ENCODE measurements at places on chromosomes 16 and 17.

DNA sequence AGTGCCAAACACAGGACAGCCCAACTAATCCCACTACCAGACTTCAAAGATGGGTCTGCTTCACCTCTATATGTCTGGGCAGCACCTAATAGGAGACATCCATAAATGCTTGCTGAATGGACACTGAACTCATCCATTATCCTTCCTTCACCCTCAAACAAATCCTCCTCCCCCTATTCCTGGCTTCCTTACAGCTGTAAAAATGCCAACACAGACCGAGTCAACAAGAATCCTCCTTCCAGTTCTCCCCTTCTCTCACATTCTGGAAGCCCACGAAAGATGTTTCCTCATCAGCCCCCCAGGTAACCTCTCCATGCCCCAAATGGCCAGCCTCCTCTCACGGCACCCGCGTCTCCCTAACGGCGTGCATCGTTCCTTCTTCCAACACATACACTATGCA, 12.3 kb downstream of the PELP1 start:
- no peak for DNase-seq

- no peak for DNase-seq
Measured at GRCh38 chr17:37820995-37821713, 76.3 kb upstream of the HNF1B start.

DNA sequence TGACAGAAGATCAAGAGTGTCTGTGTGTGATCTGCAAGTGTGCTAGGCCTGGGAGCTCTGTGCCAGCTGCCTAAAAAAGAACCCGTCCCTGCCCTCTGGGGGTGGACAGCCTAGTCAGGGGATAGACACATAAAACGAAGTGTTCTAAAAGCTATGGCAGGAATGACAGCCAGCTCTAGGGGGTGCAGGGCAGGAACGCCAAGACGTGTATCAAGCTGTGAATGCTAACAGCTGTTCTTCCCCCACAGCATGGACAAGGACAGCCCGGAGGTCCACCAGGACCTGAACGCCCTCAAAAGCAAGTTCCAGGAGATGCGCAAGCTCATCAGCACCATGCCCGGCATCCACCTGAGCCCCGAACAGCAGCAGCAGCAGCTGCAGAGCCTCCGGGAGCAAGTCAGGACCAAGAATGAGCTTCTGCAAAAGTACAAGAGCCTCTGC, 5.1 kb downstream of the RASD1 start:
- DNase-seq = no peak

GRCh38 chr17:50841277-50841948, 6.0 kb downstream of the WFIKKN2 start:
- no peak for DNase-seq

- DNase-seq = no peak
Measured at GRCh38 chr16:71917900-71918299, 22.6 kb downstream of the IST1 start.

- DNase-seq = peak; percentile 83
Measured at GRCh38 chr17:17859909-17860765, 23.4 kb upstream of the SREBF1 start.

- DNase-seq = no peak
Measured at GRCh38 chr16:84351630-84352029, 16.7 kb upstream of the ATP2C2 start.

DNA sequence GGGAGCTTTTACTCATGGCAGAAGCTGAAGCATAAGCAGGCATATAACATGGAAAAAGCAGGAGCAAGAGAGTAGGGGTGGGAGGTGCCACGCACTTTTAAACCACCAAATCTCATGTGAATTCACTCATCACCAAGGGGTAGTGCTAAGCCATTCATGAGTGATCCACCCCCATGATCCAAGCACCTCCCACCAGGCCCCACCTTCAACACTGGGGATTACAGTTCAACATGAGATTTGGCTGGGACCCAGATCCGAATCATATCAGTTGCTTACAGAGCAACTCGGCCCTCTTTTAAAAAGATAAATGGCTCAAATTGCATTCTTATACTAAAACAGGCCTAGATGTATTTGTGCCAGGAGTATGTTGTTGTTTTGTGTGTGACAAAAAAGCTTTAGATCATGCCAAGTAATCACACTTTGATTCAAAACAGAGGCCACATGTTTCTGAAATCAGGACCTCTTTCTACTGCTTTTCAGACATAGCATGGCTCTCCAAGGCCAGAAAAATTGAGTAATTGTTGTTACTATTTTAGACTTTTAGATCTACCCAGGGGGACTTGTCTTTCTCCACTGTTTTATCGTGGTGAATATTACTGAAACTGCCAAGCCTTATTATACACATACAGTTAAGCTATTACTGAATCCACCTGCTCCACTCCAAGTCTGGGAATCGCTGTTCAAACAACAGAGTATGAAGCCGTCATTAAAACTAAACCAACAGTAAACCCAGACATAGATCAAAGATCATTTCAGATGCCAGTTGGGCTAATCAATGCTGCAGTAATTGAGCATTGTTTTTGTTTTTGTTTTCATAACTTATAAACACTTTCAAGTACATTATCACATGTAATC, 163.3 kb downstream of the KCNJ2 start:
- DNase-seq = no peak

DNA sequence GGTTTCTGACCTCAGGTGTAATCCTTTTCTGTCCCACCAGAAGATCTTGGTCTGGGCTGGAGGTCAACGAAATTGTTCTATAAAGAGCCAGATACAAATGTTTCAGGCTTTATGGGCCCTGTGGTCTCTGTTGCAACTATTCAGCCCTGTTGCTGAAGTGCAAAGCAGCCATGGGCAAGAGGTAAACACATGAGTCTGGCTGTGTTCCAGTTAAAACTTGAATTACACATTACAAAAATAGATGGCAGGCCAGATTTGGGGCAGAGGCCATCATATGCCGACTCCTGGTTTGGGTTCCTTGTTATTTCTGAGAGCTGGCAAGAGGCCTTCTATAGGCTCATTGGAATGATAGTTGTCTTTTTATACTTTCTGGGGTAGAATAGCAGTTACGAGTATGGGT, 114.4 kb downstream of the SDR42E1 start:
- no peak for DNase-seq

GRCh38 chr16:83211711-83212110, 584.9 kb downstream of the CDH13 start:
- no peak for DNase-seq

GRCh38 chr17:19433255-19433654, 22.2 kb downstream of the RNF112 start:
- DNase-seq = no peak

DNA sequence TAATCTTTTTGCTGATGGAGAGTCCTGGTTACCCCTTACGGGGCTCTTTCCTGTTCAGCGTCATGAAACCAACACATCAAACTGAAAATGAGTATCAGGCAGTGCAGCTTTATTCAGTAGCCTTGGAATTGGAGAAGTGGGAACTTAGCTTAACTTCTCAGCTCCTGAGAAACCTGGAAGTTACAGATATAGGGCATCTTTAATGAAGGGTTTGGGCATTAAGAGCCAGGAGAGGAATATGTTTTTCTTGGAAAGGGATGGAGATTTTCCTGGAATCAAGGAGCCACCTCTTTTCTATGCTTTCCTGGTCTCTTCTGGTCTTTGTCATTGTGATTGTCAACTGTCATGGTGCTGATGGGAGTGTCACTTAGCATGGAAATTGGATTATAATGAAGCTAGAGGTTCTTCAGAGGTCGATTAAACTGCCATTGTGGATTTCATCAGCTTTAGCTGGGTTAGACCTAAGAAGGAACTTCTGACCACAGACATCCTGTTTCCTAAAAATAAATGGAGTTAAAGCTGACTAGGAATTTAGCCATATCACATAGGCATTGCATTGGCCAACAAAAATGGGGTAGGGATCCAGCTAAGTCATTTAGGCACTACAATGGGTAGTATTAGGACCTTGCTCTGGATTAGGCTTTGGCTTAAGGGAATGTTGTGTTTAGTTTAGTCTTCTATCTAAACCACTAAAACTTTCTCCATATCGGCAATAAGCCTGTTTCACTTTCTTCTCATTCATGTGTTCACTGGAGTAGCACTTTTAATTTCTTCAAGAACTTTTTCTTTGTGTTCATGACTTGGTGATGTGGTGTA, 186.4 kb downstream of the BCAS3 start:
- DNase-seq = peak; percentile 14

DNA sequence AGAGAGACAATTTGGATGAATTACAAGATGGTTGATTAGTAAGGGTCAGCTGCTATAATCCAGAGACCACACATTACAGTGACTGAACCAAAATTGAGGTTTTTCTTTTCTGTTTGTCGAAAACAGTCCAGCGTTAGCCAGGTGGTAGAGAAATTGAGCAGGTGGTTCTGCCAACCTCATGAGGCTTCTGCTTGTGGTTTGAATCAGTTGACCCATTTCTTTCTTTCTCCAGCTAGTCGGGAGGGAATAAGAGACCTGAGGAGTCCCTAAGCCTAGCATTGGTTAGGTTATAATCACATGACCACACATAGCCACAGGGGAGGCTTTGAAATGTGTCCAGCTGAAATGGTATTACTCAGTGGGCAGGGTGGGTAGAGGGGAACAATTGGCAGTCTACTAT, 504.6 kb downstream of the HS3ST4 start:
- DNase-seq = no peak

DNA sequence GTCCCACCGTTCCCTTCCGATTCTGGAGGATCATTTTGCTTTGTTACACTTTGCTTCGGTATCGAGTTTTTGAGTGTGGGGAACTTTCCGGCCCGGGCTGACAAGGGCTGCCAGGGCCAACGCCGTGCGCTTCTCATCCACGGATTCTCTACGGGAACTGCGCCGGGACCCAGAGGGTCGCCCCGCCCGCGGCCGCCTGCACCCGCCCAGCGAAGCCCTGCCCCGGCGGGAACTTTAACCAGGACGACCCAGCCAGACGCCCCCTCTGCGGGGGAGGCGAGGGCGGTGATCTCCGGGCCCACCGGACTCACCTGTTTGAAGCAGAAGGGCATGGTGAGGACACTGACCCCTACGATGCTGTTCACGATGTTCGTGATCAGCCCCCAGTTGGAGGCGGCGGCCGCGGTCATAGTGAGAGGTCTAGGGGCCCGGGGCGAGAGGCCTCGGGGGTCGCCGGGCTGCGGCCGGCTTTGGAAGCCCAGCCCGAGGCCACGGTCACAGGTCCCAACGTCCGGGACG, 536 bp downstream of the SLC38A10 start:
- DNase-seq = peak; percentile 51

DNA sequence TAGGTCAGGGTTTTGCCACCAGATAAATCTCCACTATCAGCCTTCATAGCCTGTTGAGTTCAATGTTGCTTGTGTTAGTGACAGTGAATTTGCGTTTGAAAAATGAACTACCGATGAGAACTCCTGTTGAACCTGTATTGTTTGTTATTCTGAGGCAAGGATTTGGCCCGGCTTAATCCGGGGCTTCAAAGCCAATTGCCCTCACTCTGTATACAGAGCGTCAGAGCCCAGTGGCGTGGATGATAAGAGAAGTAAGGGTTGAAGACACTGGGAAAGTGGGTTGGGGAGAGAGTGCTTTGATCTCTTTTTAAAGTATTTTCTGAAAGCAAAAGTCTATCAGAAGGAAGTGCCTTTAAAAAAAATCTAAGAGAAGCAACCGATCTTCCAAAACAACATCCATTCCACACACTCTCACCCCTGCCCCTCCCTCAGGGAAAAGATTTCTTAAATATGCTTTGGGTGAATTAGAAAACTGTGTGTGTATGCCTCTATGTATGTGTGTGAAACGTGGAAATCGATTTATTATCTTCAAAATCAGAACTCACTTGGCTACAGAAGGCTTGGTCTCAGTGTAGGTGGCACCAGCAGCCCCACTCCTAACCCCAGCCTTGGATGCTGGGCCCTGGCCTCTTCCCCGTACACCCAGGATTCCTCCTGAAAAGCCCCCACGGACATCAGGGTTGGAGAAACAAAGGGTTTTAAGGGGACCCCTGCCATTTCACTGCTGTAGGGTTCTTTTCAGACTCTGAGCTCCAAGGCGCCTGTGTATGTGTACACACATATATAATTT, 8.8 kb downstream of the TBX4 start:
- no peak for DNase-seq

GRCh38 chr17:5557485-5557884, 26.8 kb downstream of the NLRP1 start:
- no peak for DNase-seq

GRCh38 chr16:1474082-1474795, 589 bp downstream of the CLCN7 start:
- peak; percentile 56 for DNase-seq

DNA sequence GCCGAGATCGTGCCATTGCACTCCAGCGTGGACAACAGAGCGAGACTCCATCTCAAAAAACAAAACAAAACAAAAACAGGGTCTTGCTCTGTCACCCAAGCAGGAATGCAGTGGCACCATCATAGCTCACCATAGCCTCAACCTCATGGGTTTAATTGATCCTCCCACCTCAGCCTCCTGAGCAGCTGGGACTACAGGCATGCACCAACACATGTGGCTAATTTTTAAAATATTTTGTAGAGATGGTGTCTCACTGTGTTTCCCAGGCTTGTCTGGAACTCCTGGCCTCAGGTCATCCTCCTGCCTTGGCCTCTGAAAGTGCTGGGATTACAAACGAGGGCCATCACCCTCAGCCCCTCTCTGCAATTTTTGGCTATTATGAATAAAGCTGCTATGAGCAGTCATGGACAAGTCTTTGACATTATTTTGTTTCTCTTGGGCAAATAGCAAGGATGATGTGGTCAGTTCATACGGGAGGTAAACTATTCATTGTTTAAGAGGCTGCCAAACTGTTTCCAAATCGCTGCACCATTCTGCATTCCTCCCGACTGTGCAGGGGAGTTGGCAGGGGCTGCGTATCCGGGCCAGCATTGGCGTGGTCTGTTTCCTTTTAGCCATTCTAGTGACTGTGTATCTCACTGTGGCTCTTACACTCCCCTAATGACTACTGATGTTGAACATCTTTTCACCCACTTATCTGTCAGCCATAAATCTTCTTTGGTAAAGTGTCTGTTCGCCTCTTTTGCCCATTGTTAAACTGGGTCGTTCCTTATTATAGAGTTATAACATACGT, 21.1 kb downstream of the EIF4A3 start:
- DNase-seq = no peak

DNA sequence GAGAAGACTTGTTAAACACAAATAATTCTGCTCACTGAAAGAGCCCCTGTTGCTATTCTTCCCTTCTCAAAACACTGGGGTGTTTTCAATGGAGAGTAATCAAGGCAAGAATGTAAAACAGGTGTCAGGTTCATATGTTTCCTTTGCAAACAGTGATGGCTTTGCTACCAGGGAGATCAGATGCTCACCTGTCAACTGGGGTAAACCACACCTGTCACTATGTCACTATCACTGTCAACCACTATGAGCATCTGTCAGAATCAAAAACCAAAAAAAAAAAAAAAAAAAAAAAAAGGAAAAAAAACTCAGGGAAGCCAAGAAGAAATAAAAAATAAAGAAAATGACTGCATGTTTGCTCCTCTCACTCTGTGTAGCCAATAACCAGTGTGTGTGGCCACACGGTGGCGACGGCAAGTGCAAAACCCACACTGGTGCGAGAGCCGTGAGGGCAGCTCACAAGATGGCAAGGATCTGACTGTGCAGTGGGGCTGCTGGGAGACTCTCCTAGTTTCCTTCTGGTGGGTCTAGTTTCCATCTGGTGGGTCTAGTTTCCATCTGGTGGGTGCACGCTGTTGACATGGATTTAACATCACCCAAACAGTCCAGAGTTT, 22.7 kb downstream of the USP22 start:
- DNase-seq = peak; percentile 63

- DNase-seq = no peak
Measured at GRCh38 chr16:3038256-3038655, 1.5 kb upstream of the BICDL2 start.

Data from hematopoietic multipotent progenitor cell treated with erythropoietin and hydrocortisone succinate and interleukin-3 and kit ligand, for 6 days (in vitro differentiated cells).